ENCODE measurements at places on chromosomes 11 and 22. TPM values are rescaled to one million over a fixed set of nuclear protein-coding genes. Genes with fewer than 3 reads are reported as not detected.

Gene SCGB2A2
- total RNA-seq = not detected

Gene TSGA10IP
- total RNA-seq = not detected

Gene ART5
- total RNA-seq = not detected

Gene PLEKHA7
- total RNA-seq = 5.7 TPM
